ENCODE measurements at places on chromosomes 7 and 10. TPM values are rescaled to one million over a fixed set of nuclear protein-coding genes. Genes with fewer than 3 reads are reported as not detected.

FGF8 gene
- not detected for total RNA-seq

ZSWIM8 gene
- total RNA-seq = 121 TPM

OR2A7 gene
- total RNA-seq = 11.3 TPM

NSUN5 gene
- total RNA-seq = 18.6 TPM

LRRD1 gene
- total RNA-seq = 0.50 TPM

PTPN20 gene
- not detected for total RNA-seq

DAGLB gene
- 24.3 TPM for total RNA-seq

OR2A42 gene
- total RNA-seq = 0.50 TPM

FZD1 gene
- 15.3 TPM for total RNA-seq

CTAGE6 gene
- 0.36 TPM for total RNA-seq

CDNF gene
- total RNA-seq = 2.2 TPM

TMEM213 gene
- not detected for total RNA-seq

PIP gene
- not detected for total RNA-seq

LRWD1 gene
- 21.1 TPM for total RNA-seq

HOXA2 gene
- total RNA-seq = 33.9 TPM

PRF1 gene
- 0.13 TPM for total RNA-seq

HHEX gene
- not detected for total RNA-seq

CPXM2 gene
- 0.92 TPM for total RNA-seq

GJD4 gene
- total RNA-seq = not detected

CNNM1 gene
- total RNA-seq = 0.31 TPM

Measured in mesothelial cell of epicardium (in vitro differentiated cells).